ENCODE measurements at places on chromosomes 4 and X.

- no peak overlapping the region for H3K27ac ChIP-seq
- no peaks in the 10 kb centered on the region for H3K27me3 ChIP-seq
- no peak overlapping the region for H3K4me3 ChIP-seq
- no peak for DNase-seq
- no peaks in the 10 kb centered on the region for H3K36me3 ChIP-seq
- no peaks in the 10 kb centered on the region for H3K4me1 ChIP-seq
Observed at GRCh38 chr4:28565396-28565795, 1704.8 kb downstream of the STIM2 start.

GRCh38 chr4:59503731-59504130 is 1696.4 kb upstream of the ADGRL3 start:
- H3K36me3 ChIP-seq = no peaks in the 10 kb centered on the region
- no peak overlapping the region for H3K4me3 ChIP-seq
- H3K27me3 ChIP-seq = no peaks in the 10 kb centered on the region
- no peak for DNase-seq

- peak overlapping the region; percentile 10 for H3K4me3 ChIP-seq
- no peaks in the 10 kb centered on the region for H3K27me3 ChIP-seq
- no peak for DNase-seq
- peaks cover 11% of the 10 kb centered on the region for H3K4me1 ChIP-seq
Observed at GRCh38 chr4:155615081-155615887, 51.4 kb upstream of the GUCY1A1 start.

DNA sequence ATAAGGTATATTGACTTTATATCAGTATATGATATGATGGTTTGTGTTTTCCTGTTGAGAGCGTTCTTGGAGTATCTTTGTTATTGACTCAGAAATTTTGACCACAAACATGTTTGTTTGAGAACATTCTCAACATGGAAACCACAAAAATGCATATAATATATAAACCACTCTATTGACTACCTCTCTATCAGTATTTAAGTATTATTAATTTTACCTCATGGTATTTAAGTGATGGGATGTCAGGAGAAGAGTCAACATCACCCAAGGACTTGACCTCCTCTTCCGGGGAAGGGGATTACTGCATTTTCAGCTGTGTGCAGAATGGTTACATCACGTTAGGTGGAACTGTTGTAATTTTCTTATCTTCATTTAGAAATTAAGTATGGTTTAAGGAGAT is 54.3 kb upstream of the PUDP start:
- H3K27ac ChIP-seq = no peak overlapping the region
- no peaks in the 10 kb centered on the region for H3K27me3 ChIP-seq
- no peaks in the 10 kb centered on the region for H3K36me3 ChIP-seq
- H3K4me1 ChIP-seq = no peaks in the 10 kb centered on the region
- no peak for DNase-seq
- H3K4me3 ChIP-seq = no peak overlapping the region

DNA sequence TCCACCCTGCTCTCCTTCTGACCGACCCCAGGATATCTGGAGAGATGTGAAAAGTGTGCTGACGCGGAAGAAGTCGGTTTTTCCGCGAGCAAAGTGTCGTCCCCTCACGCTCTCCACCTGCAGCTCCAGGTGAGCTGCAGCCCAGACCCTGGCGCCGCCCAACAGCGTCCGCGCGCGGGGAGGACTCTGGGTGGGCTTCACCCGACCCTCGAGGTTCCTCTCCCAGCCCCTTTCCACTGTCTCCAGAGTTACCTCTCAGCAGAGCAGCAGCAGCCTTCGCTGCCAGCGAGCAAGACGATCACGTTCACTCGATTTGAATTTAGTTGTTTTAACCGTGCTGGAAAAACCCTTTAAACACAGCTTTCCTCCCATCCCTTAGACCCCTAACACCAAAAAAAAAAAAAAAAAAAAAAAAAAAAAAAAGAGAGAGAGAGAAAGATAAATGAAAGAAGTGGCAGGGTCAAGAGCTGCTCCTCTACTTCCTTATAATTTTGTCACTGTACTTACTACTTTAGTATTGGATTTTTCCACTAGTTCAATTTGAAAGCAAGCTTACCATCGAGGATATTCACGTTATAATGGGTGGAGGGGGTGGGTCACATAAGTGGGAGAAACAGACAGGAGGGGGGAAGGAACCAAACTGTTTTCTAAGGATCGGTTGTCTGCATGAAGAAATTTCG is 758 bp upstream of the NR3C2 start:
- no peaks in the 10 kb centered on the region for H3K36me3 ChIP-seq
- H3K27ac ChIP-seq = peak overlapping the region; percentile 95
- peak overlapping the region; percentile 100 for H3K4me3 ChIP-seq
- peaks cover 6% of the 10 kb centered on the region for H3K4me1 ChIP-seq
- DNase-seq = no peak

DNA sequence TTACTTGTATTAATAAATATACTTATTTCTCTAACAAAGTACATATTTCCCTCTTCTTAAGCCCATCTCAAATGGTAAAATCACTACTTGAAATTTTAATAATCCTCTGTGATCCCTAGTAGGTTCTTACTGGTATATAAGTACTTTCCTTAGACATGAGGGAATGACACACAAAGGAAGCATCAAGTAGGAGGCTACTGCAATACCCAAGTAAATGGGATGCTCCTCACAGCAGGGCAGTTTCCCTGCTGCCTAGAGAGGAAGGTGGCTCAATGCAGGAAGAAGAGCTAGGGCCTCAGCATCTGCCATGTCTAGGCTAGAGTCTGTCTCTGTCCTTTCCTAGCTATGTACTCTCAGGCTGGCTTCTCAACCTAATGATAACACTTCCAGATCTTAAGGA is 122.1 kb upstream of the DIPK2B start:
- no peaks in the 10 kb centered on the region for H3K4me1 ChIP-seq
- no peak for DNase-seq
- H3K36me3 ChIP-seq = no peaks in the 10 kb centered on the region
- H3K27ac ChIP-seq = no peak overlapping the region

- no peak overlapping the region for H3K27ac ChIP-seq
- H3K4me3 ChIP-seq = no peak overlapping the region
- no peaks in the 10 kb centered on the region for H3K36me3 ChIP-seq
- no peaks in the 10 kb centered on the region for H3K27me3 ChIP-seq
- no peak for DNase-seq
Observed at GRCh38 chr4:141077611-141078225, 55.6 kb downstream of the RNF150 start.

GRCh38 chr4:127525608-127526007 is 107.1 kb upstream of the INTU start:
- H3K36me3 ChIP-seq = no peaks in the 10 kb centered on the region
- H3K4me3 ChIP-seq = no peak overlapping the region
- H3K4me1 ChIP-seq = peaks cover 7% of the 10 kb centered on the region
- H3K27ac ChIP-seq = no peak overlapping the region

Measured in thoracic aorta (tissue), 2 donors.